ENCODE measurements at places on chromosomes 7 and 10.

GRCh38 chr10:70193391-70193844, 23.1 kb upstream of the SAR1A start:
- DNase-seq: no peak

DNA sequence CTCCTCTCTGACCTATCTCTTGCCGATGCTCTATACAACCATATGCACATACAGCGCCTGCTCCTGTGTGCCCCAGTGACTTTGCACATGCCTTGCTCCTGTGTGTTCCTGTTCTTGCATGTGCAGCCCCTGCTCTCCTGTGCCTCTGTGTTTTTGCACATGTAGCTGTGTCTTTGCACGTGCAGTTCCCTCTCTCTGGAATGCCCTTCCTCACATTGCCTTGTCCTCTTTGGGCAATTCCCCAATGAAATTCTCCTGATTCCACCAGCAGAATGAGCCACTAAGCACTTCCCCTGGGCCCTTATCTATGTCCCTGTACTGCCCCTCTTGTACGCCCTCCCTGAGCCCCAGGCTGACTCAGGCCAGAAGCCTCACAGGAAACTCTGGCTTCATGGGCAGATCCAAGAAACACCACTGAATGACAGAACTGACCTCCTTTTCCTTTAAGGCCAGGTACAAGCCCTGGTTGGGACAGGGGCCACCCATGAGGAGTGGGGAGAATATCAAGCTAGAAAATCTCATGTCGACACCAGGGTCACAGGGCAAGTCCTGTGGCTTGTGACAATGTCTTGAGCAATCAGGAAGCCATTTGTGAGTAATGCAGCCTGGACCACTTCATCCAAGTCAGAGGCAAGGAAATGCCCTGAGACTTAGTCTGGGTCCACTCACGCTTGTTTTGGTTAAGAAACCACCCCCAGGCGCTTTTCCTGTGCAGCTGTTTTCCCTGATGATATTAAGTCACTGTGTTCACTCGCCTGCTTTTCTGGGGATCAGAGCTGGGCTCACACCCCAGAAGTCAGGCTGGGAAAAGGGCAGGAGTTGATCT, 1.9 kb upstream of the ARHGAP22 start:
- no peak for DNase-seq

DNA sequence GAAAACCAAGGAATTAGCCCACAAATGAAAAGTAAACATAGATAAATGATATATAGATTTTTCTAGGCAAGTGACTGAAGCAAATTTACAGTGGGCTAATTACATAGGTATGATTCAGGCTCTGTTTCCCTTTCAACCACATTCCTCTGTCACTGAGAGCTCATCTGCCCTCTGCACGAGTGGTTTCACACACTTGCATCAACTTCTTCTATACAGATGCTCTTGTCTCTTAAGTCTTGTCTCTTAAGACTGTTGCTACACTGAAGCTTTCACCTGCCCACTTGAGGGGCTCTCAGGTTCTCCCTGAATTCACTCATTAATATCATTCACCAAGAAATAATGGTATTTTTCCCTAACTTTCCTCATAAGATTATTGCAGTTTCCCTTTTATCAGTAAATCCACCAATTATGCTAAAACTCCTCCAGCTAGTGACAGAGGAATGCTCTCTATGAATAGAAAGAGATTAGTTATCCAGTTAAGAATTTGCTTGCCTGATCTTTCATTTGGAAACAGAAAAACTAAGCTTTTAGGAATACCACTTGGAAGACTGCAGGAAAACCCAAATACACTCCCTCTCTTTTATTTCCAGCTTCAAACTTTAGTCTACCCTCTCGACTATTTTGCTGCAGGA, 95.7 kb downstream of the ELAPOR2 start:
- DNase-seq: no peak

- DNase-seq: no peak
These were observed 42.9 kb upstream of the TRIM24 start for GRCh38 chr7:138417078-138417700.

- no peak for DNase-seq
These were observed 46.8 kb downstream of the SHH start for GRCh38 chr7:155765458-155765857.

GRCh38 chr7:158633055-158633956, 45.7 kb upstream of the PTPRN2 start:
- no peak for DNase-seq

- no peak for DNase-seq
These were observed 17.5 kb downstream of the GBF1 start for GRCh38 chr10:102262744-102263370.

GRCh38 chr7:53904355-53904754, 637.8 kb upstream of the VSTM2A start:
- DNase-seq: no peak

DNA sequence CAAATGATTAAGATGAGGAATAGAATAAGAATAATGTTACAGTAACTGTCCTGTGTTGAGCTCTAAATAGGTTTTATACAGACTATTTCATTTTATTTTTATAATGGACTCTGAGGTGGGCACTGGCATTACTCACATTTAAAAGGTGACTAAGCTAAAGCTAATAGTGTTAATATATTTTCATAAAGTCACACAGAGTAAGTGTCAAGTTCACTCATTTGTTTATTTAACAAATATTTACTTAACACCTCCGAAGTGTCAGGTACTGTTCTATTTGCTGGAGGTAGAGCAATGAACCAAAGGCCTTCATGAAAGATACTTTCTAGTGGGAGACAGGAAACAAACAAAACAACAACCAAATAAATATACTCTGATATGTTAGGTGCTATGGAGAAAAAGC, 44.0 kb downstream of the ASB4 start:
- no peak for DNase-seq

DNA sequence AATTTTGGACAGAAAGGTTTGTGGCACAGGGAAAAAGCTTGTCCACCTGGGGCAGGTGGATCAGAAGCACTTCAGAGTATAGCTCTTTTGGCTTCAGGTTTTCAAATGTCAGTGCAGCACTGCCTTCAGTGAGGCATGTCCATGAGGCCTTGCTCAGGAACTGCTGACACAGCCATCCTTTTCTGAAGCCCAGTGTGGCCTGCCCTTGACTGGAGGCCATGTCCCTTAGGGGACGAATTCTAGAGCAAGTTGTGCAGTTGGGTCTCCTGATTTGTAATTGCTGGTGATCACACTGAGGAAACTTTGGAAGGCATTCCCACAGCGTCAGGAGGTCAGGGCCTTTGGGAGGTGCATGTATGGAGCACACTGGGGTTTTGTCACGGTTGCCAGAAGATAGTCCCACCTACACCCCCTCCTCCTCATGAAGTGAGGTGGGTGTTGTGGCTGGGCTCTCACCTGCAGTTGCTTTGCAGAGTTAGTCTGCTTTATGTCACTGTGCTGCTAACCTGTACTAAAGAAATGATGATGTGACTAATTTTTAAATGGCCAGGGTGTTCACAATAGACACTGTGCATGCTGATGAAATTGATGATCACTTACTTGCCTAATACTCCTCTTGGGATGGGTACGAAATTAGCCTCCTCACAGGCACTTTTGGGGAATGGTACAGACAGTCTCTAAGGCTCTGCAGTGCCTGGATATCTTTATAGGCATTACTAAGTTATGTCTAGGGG, 41.7 kb downstream of the OGDH start:
- no peak for DNase-seq

- DNase-seq: no peak
These were observed 97.2 kb downstream of the OAT start for GRCh38 chr10:124321433-124322089.
